Muscle of back (tissue), 13 donors: ENCODE measurements at places on chromosomes 6 and 20.

- no peak for DNase-seq
Observed at GRCh38 chr6:9455864-9456658, 958.8 kb downstream of the TFAP2A start.

- no peak for DNase-seq
Observed at GRCh38 chr6:52335576-52335975, 26.4 kb upstream of the PAQR8 start.

DNA sequence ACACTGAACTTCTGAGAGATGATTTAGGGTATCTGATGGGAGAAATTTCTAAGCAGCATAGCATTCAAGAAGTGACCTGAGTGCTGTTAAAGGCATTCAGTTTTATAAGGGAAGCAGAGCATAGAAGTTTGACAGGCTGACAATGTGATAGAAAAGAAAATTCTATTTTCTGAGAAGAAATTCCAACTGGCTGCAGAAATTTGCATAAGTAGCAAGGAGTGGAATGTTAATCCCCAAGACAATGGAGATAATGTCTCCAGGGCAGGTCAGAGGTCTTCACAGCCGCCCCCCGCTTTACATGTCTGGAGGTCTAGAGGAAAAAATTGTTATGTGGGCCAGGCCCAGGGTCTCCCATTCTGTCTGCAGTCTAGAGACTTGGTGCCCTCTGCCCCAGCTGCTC is 1361.8 kb upstream of the EYS start:
- DNase-seq = no peak

- DNase-seq = no peak
Observed at GRCh38 chr6:25312703-25313102, 33.5 kb downstream of the CARMIL1 start.

DNA sequence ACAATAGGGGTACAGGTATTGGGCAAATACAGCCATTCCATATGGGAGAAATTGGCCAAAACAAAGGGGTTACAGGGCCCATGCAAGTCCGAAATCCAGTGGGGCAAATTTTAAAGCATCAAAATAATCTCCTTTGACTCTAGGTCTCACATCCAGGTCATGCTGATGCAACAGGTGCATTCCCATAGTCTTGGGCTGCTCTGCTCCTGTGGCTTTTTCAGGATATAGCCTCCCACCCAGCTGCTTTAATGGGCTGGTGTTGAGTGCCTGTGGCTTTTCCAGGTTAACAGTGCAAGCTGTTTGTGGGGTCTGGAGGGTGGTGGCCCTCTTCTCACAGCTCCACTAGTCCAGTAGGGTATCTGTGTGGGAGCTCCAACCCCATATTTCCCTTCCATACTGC is 607.1 kb downstream of the MEI4 start:
- no peak for DNase-seq

- DNase-seq = no peak
Observed at GRCh38 chr20:34037121-34037520, 43.4 kb downstream of the RALY start.

DNA sequence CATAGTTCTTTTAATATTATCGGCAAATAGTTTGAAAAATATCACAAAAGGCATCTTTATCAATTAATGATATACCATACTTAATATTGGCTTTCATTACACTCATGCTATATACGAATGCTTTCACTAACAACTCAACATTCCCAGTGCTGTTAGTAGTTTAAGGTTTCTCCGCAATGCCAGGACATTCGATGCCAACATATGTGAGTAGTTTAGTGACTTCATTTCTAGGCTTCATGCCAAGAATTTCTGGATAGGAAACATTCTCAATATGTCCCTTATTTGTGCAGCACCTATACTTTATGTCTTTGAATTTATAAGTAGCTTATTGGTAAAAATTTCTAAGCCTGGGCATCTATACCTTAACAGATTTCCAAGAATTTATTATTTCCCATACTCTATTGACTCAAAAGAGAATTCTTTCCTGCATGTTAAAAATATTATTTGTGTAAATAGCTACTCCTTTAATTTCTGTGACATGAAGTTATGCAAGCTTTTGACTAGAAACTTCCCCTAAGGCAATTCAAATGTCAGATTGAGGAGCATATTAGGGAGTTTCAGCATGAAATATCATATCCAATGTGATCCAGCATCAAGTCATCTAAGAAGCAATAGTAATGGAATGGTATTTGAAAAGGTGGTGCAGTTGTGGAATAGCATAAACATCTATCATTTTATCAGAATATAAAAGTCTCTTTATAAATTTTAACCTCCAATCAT is 236.0 kb upstream of the STXBP5 start:
- peak; percentile 64 for DNase-seq

GRCh38 chr20:44089987-44090674 is 96.9 kb downstream of the JPH2 start:
- no peak for DNase-seq

DNA sequence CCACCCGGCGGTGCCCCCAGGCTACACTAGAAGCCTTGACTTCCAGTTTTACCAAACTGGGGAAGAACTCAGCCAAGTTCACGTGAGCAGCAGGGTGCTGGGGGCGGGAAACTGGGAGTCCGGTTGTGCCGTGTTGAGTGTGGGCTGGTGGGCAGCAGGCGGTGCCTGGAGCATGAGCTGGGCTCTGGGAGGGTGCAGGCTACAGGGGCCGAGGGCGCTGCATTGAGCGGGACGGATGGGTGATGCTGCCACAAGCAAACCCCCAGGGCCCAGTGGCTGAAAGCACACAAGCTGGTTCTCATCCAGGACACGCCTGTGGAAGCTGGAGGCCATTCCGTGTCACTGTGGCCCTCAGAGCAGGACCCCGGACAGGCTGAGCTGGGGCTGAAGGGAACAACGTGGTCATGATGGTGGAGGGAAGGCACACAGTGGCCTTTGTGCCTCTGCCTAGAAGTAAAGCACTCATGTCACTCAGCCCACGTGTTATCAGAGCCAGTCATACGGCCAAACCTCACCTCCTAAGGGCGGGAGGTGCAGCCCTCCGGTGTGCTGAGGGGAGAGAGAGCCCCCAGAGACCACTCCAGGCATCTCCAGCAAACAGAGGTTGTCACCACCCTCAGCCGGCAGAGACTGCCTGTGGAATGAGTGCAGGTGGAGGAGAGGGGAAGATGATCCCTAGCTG is 29.5 kb downstream of the RBM38 start:
- no peak for DNase-seq

- no peak for DNase-seq
Observed at GRCh38 chr20:24829649-24830370, 119.3 kb upstream of the CST7 start.

DNA sequence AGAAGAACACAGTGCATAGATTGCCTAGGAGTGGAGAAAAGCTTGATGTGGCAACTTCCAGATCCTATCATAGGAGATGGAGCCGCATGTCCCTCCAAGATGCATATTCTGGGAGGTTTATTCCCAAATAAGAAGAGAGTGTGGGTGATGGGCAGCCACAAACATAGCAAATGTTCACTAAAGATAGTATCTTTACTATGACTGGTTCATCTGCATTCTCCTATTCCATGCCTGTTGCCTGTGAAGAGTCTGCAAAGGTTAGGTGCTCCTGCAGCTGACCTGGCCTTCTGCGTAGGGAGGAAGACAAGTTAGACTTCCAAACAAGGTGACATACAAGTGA is 14.5 kb upstream of the CCN6 start:
- no peak for DNase-seq

- DNase-seq = no peak
Observed at GRCh38 chr6:102853249-102853955, 1459.9 kb downstream of the GRIK2 start.

DNA sequence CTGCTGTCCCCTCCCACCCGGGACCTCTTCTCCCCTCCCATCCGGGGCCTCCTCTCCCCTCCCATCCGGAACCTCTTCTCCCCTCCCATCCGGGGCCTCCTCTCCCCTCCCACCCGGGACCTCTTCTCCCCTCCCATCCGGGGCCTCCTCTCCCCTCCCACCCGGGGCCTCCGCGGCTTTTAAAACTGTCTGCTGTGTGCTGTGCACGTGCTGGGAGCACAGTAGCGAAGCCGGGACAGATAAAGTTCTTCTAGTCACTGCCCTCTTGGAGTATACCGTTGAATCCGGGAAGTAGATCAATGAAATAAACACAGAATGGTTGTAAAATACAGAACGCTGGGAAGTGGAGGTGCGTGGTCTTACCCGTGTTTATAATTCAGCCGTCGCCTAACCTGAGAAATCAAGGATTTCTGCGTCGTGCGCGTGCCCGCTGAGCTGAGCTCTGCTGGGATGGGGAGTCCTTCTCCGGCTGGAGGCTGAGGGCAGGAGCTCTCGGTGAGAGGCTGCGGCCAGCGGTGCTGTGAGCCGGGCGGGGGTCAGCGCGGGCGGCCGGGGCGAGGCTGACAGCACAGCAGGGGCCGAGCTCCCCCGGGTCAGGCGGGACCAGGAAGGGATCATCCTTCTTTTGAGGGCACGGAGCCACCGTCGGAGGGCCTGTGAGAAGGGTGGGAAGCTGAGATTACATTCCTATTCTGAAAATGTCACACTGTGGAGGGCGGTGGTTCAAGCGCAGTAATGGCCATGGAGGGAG is 19.6 kb upstream of the KIF25 start:
- DNase-seq = no peak

GRCh38 chr6:132320007-132320406 is 81.3 kb downstream of the MOXD1 start:
- DNase-seq = no peak

GRCh38 chr20:44918761-44919160 is 8.9 kb downstream of the PABPC1L start:
- DNase-seq = no peak

DNA sequence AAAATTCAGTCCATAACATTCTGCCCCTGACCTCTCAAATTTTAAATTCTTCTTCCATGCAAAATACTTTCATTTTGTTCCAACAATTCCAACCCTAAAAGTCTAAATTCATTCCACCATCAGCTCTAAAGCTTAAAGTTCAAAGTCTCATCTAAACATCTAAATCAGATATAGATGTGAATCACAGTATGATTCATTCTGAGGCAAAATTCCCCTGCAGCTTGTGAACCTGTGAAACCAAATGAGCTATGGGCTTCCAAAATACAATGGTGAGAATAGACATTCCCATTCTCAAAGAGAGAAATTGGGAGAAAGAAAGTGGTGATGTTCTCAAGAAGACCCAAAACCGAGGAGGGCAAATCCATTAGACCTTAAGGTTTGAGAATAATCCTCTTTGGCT is 309.8 kb downstream of the HIVEP2 start:
- no peak for DNase-seq

GRCh38 chr6:93721386-93722048 is 302.2 kb upstream of the EPHA7 start:
- DNase-seq = peak; percentile 1

- DNase-seq = no peak
Observed at GRCh38 chr6:35368038-35368887, 25.9 kb downstream of the PPARD start.

GRCh38 chr20:11769825-11770224 is 147.9 kb upstream of the BTBD3 start:
- DNase-seq = no peak

DNA sequence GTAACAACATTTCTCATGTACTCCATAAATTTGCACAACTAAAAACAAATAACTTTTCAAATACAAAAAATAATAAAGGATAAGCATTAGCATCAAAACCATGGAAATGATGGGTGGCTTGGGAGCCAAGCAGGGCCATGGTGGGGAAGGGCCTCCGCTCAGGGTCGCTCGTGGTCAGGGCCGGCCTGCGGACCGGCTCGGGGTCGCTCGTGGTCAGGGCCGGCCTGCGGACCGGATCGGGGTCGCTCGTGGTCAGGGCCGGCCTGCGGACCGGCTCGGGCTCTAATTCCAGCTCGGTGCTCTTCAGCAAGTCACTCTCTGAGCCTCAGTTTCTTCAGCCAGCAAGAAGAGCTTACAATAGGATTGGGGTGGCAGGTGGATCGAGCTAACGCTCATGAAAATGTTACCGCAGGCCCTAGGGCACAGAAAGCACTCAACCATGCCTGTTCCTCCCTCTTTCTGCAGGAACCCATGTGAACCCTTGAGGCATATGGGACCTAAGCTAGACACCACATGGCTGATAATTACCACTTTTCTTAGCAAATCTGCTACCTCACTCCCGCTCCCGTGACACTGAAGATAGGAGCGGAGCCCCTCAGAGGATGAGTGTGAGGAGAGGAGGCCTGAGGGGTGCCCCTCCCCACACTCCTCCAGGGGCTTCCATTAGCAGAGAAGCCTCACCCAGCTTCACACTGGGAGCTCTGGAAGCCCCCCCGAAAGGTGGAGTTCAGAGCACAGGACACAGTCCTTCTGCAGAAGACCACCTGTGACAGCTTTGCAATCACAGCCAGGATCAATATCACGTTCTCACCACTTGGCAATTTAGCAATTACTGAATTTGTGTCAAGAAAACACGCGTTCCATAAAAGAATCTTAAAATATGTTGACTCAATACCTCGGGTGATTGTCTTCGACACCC is 103.0 kb downstream of the PSMB1 start:
- no peak for DNase-seq

DNA sequence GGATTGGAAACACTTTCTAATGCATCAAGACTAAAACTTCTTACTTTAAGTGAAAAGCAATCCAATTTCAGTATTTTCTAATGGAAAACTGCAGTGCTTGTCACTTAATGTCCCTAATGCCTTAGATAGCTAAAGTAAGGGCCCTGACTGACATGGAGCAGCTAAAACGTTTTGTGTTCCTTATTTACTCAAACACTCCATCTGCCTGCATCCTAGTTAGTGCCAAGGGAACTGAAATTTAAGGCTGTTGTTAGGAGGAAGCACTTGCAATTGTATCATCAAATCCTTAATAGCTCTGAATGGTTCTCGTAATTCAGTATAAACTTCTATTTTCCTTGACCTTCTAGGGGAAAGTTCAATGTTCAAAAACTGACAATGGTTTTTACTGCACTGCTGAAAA is 127.4 kb downstream of the GJA10 start:
- no peak for DNase-seq

DNA sequence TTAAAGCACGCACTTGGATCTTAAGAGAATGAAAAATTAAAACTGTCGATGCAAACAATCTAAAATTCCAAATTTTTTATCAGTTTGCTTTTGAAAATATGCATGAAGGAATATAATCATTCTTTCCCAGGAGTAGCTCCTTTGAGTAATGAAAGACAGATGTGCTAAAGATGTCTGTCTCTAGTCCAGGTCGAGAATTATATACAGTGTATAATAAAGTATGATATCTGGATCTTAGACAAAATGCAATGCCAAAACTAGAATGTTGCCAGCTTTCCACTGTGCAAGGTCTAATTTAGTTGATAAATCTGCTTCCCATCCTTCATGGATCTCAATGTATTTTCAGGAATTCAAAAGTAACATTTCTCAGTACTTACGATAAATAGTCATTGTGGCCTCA is 65.1 kb upstream of the ADGRG6 start:
- DNase-seq = peak; percentile 75

DNA sequence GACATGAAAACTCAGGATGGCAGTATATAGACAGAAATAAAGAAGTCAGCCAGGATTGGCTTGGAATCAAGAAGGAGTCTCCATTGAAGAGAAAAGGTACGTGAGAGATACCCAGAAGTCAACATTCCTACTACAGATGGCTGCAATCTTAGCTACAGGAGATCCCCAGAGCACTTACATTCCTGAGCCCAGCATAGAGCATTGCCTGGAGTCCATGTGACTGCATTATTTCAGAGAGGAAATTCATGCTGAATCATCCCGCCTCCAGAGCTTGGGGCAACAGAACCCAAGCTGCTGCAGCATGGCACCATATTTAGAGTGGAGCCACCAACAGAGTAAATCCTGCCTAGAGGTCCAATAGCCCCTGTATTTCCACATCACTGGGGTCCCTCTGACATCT is 125.0 kb upstream of the GRIK2 start:
- no peak for DNase-seq

GRCh38 chr6:16205377-16206144 is 32.8 kb upstream of the GMPR start:
- peak; percentile 83 for DNase-seq
